Thyroid gland (tissue), 4 donors: ENCODE measurements at places on chromosomes 3 and 15.
A peak's percentile ranks its signal among the peaks of the same experiment; 100 is the strongest.

GRCh38 chr3:160084998-160085397 is 96.4 kb downstream of the IL12A start:
- DNase-seq, result no peak

DNA sequence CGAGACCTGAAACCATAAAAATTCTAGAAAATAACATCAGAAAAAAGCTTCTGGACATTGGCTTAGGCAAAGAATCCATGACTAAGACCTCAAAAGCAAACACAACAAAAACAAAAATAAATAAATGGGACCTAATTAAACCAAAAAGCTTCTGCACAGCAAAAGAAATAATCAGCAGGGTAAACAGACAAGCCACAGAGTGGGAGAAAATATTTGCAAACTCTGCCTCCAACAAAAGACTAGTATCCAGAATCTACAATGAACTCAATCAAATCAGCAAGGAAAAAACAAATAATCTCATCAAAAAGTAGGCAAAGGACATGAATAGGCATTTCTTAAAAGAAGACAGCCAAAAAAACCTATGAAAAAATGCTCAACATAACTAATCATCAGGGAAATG is 59.6 kb downstream of the DNAH12 start:
- DNase-seq, result no peak

GRCh38 chr15:57156210-57156884 is 220.0 kb upstream of the CGNL1 start:
- DNase-seq, result no peak

DNA sequence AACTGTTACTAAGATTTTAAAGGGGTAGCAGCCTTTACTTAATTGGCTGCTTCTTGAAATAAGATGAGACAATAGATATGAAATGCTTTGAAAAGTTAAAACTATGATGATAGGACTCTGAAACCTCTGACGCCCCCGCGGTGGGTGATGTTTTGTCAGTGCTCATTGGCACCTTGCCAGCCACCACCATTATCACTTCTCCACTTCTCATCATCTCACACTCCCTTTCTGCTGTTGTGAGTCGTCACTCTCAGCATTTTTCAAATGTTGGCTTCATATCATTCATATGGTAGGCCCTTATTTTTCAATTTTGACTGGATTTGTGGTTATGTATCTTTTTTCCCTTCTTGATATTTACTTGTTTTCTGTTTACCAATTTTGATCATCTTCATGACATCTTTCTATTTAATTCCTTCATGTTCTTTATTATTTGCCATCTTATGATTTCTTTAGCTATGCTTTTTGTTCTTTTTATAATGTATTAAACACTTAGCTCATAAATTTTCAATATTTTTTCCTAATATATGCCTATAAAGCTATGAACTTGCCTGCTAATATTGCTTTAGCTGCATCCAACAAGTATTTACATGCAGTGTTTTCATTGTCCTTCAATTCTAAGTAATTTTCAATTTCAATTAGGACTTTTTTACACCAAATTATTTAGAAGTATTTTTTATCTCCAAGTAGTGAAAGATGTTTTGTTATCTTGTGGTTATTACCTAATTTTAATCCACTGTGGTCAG is 30.3 kb upstream of the SKOR1 start:
- no peak for DNase-seq

- no peak for DNase-seq
Observed at GRCh38 chr3:143352850-143353550, 233.4 kb downstream of the CHST2 start.

DNA sequence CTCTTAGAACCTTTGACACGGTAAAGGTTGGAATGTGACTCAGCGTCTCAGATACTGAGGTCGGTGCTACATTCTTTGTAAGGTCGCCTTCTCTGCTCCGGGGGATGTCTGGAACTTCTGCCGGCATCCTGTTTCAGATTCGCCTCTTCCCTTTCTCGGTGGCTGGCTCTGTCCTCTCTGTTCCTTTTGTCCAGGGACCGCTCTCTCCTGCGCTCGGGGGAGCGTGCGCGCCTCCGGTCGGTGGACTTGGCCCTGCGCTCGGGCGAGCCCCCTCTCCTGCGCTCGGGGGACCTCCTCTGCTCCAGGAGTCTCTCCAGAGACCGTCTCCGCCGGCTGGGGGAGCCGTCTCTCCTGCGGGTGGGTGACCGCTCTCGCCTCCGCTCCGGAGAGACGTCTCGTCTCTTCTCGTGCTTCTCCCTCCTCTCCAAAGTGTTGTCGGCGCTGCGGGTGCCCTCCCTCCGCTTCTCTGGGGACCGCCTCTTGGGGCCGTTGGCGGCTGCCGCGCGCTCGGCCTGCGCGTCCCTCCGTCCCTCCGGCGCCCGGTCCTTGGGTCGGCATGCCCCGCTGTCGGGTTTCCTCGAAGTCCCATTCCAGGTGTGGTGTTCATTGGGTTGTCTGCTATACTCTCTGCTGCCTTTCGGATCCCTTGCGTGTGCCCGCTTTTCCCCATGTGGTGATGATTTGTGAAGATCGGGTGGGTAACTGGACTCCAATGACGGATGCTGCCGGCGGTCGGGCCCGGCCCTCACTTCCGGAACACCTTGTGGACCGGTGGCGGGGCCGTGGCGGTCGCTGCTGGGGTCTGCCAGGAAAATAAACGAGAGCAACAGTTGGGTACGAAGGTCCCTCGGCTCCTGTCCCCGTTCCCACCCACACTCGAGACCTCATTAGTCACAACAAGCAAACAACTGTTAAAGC is 668.8 kb upstream of the ADAMTS9 start:
- no peak for DNase-seq

- no peak for DNase-seq
Observed at GRCh38 chr3:58612830-58613229, 35.6 kb upstream of the FAM107A start.

DNA sequence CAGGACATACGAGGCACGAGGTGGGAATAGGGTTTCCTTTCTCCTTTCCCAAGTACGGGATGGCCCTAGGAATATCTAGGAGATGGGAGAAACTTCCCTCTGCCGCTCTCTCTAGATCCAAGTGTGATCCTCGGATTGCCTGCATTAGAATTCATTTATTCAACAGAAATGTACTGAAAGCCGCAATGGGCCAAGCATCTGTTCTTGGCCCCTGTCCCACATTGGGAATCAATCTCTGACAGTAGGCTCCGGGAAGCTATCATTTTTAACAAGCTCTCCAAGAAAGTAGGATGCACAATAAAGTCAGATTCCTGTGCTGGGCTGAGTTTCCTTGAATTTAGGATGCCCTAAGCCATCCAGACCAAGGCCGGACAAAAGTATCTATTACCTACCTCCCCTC is 37.2 kb upstream of the CA12 start:
- DNase-seq, result no peak

- DNase-seq, result no peak
Observed at GRCh38 chr3:101963902-101964362, 114.6 kb downstream of the NFKBIZ start.

- no peak for DNase-seq
Observed at GRCh38 chr15:48266024-48266689, 60.1 kb downstream of the SLC12A1 start.

- DNase-seq, result no peak
Observed at GRCh38 chr3:106530367-106530766, 661.6 kb upstream of the CBLB start.

DNA sequence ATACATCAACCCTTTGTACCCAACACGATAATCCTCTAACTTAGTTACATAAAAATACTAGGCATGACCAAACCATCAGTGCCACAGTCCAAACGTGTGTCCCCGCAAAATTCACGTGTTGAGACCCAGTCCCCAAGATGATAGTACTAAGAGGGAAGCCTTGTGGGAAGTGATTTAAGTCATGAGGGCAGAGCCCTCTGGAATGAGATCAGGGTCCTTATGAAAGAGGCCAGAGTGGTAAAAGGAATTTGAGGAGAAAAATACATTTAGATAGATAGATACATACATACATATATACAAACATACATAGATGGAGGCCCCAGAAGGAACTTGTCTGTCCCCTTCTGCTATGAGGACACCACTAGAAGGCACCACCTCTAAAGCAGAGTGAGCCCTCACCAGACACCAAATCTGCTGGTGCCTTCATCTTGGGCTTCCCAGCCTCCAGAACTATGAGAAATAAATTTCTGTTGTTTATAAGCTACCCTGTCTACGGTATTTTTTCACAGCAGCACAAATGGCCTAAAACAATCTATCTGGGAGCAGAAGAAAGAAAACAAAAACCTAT is 8.0 kb downstream of the TBC1D2B start:
- no peak for DNase-seq

DNA sequence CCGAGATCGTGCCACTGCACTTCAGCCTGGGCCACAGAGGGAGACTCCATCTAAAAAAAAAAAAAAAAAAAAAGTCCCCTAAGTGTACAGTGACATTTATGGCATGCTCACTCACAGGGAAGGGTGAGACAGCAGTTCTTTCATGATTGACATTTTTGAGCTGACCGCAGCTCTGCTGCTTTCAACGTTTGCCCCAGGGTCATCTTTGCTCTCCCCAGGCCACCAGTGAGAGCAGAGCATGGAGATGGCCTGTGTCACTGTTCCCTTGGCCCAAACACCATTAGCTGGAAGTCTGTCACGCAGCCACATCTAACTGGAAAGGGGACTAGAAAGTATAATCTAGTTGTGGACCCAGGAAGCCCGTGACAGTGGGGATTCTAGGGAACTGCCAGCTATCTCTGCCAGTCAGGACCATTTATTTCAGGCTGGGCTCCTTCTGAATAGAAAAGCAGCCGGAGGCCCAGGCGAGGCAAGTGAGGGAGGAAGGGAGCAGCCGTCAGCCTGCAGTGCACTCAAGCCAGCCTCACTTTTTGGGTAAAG is 193.4 kb upstream of the HES1 start:
- DNase-seq, result no peak

DNA sequence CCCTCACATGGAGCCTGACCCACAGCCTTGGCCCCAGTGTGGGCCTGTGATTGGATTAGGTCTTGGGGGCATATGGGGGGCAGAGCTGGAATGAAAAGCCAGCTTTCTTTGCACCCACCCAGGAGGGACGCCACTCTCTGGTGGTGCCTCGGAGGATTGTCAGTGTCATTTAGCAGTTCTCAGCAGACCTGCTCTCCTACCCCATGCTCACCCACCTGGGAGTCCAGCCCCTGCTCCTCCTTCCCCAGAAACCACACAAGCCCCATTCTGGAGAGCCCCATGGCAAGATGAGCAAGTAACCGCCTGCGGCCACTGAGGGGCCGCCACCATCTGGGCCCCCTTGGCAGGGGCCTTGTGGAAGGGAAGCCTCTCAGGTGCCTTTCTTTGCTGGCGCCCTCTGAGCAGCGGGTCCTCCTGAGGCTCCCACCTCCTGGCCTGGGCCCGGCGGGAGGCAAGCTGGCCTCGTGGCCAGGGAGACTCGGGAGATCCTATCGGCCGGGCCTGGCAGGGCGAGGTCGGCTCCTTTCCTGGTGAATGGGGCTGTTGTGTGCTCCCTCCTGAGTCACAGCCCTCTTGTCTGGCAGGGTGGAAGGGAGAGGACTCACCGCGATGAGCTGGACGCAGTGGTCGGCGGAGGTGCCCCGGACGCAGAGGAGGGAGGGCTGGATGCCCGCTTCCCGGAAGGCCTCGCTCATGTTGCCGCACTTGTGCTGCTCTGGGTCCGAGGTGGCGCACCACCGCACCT is 2.3 kb downstream of the MELTF start:
- DNase-seq, result no peak

- peak; percentile 28 for DNase-seq
Observed at GRCh38 chr15:100905850-100906249, 13.3 kb upstream of the LRRK1 start.

DNA sequence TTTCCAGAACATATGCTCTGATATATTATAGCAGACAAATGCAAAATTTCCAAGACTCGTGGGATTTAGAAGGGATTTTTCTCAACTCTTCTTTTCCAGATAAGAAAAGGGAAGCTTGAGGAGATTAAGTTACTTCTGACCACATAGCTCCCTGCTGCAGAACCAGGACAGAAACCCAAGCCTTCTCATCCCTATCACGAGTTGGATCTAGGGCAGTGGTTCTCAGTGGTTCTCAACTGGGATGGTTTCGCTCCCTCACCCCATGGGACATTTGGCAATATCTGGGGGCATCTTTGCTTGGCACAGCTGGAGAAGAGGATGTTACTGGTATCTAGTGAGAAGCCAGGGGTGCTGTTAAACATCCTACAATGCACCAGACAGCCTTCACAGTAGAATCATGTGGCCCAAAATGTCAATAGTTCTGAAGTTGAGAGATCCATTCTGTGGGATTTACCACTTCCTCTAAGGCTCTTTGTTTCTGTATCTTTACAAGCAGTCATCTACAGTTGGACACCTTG is 64.2 kb downstream of the LIPC start:
- DNase-seq, result no peak

- DNase-seq, result peak; percentile 65
Observed at GRCh38 chr3:38117748-38118420, 19.0 kb downstream of the ACAA1 start.

- DNase-seq, result no peak
Observed at GRCh38 chr15:23645371-23646164, 2.1 kb downstream of the MAGEL2 start.

DNA sequence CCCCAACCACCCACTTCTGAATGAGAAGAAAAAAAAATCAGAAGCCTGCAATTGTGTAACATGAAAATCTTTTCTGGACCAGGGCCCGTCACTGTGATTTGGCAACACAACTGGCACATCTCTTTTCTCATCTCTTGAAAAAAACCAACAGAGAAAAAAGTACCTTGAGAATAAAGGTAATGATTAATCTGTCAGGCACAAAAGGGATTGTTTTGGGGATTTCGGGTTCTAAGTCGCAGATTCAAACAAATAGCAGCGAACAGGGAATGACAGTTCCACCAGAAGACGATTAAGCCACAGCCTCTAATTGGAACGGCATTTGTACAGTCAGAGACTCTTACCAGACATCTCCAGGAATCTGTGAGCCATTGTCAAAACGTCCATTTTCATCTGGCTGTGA is at the start of gene AQP9:
Gene AQP9, plus strand, starts transcription at position 276 of the 400 bp plus-strand sequence. CDS start 185 bp downstream, outside the sequence.
- DNase-seq, result no peak

GRCh38 chr3:46863261-46863782 is at the start of gene MYL3:
Gene MYL3, minus strand, starts transcription at chr3:46863444. Its CDS starts 54 bp downstream, at chr3:46863390.
- no peak for DNase-seq
